ENCODE measurements at places on chromosomes 3 and 15.

DNA sequence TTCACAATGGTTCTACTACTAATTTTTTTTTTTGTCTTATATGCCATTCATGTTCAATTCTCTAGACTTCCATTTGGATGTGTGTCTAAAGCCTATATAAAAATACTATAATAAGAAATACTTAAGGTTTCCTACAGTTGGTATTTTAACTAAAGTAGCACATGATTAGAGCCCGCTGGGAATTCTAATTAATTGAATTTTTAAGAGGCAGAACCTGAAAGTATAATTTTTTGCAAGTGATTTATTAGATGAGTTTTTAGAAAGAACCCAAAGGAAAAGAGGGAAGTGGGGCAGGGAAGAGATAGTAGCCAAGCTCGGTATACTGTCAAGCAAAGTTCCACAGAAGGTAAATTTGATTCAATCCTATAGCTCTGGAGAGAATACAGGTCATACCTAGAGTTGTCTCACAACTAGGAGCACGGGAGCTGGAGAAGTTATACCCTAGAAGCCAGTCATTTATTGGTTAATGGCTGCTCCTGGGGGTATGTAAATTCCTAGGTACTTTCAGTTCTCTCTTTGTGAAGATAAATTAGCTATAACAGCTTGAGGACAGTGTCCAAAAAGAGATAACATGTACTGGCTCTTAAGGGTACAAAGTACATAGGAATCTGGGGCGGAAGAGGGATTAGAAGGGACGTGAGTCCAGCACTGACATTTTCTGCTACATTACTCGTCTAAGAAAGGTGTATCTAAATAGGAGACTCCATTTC lies 225.6 kb downstream of the CNTN6 start:
- DNase-seq = no peak

- DNase-seq = no peak
These were observed 189.2 kb downstream of the TP63 start for GRCh38 chr3:189820365-189820720.

DNA sequence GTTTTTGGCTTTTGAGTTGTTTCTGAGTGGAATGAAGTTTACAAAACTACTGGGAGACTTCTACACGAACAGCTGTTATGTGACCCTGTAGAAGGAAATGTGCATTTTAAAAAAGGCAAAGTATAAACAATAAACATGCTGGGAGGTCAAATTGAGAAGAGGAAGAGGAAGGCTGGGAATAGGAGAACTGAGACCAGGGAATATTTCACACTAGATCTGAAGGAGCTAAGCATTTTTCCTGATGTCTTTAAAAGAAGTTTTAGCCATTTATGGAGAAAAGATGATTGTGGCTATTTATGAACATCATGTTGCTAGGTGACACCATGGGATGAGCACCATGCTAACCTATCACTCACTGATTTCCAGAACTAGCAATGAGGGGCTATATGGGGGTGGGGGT lies 76.3 kb upstream of the FAM98B start:
- no peak for DNase-seq

DNA sequence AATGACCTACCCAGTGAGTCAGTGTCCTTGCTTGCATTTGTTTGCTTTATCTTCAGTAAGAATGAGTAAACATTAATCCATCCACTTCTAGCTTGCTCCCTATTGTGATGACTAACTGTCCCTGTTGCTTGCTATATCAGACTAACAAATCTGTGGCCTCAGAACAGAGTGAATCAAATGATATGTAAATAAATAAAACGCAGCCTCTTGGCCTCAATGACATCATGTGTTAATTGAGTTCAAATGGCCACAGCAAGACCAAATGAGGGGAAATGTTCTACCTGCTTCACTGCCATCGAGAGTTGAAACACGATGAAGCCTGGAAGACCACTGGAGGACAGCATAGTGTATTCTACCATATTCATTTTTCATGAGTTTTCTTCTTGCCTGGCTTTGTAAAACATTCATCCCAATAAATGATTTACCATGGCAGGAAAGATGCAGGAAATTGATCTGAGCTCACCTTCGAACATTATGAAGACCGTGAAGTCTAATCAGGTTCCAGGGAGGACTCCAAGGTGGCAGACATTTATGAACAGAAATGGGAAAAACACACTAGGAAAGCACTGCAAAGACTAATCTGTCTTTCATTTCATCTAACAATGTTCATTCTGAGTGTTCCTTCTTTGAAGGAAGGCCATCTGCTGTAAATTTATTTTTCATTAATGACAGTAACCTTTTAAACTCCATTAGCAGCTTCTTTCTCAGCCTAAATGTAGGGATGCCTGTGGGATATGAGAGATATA lies 1144.5 kb downstream of the TUSC7 start:
- DNase-seq = no peak

GRCh38 chr15:56775641-56776040 lies 42.3 kb upstream of the ZNF280D start:
- DNase-seq = no peak

- no peak for DNase-seq
These were observed 6.8 kb upstream of the POLG start for GRCh38 chr15:89341316-89342005.

- no peak for DNase-seq
These were observed 226.5 kb upstream of the NANOGP8 start for GRCh38 chr15:35311615-35312014.

DNA sequence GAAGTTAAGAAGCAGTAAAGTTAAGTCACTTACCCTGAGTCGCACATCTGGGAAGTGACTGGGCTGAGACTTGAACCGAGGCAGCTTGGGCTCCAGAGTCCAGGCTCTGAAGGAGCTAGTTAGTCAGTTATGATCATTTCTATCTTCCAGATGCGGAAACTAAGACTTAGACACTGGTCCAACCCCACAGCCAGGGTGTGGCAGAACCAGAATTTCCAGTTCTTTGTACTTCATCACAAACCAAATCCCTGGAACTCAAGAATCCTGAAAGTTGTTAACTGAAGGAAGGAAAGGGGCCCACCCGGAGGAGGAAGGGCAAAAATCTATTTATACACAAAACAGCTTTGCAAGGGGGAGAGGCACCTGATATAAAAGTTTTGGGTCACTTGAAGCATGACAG lies 389.9 kb downstream of the SHQ1 start:
- no peak for DNase-seq

DNA sequence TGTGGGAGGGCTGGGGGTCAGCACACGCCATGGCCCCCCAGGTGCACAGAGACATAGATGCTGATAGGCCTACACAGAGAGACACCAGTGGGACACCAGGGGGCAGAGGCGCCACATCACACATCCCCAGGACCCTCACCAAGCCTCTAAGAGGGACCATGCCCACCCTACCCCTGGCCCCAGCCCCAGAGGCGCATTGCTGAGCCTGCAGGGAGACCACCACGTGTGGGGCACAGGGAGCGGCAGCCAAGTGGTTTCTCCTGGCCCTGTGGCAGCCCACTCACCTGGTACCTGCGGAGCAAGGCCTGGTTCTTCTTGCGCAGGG lies 1.2 kb downstream of the CCDC9B start:
- DNase-seq = no peak
